ENCODE measurements at places on chromosomes 7 and 10.

DNA sequence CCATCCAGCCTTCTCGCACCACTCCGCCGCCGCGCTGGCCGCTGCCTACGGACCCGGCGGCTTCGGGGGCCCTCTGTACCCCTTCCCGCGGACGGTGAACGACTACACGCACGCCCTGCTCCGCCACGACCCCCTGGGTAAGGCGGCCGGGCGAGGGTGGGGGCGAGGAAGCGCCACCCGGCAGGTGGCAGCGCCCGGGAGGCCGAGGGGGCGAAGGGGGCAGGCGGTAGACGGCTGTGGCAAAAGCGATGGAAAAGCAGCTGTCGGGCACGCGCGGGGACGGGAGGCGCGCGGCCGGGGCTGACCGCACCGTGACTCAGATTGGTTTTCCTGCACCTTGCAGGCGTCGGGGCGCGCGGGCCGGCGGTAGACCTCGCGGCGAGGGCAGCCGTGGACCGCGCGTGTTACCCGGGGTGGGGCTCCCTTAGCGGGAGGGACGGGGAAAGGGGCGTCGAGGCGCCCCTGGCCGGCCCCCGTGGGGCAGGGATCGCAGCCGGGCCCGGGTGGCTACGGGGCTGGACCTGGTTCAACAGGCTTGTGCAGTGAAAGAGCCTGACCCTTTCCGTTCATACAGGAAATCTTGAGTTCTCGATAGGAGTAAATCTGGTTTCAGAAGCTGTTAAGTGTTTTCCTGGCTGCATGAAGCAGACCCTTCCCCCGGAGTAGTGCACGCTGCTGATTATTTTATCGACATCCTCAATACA, 608 bp downstream of the HHEX start:
- DNase-seq, result peak; percentile 68

DNA sequence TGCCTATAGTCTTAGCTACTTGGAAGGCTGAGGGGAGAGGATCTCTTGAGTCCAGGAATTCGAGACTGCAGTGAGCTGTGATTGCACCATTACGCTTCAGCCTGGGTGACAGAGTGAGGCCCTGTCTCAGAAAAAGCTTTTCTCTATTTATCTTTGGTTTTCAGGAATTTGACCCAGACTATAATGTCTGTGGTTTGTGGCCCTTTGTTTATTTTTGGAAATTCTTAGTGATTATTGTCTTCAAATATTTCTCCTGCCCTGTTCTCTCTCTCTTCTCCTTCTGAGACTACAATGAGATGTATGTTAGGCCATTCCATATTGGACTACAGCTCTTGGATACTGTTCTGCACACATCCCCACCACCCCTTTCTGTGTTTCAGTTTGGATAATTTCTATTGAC, 4.7 kb downstream of the MUC12 start:
- no peak for DNase-seq

DNA sequence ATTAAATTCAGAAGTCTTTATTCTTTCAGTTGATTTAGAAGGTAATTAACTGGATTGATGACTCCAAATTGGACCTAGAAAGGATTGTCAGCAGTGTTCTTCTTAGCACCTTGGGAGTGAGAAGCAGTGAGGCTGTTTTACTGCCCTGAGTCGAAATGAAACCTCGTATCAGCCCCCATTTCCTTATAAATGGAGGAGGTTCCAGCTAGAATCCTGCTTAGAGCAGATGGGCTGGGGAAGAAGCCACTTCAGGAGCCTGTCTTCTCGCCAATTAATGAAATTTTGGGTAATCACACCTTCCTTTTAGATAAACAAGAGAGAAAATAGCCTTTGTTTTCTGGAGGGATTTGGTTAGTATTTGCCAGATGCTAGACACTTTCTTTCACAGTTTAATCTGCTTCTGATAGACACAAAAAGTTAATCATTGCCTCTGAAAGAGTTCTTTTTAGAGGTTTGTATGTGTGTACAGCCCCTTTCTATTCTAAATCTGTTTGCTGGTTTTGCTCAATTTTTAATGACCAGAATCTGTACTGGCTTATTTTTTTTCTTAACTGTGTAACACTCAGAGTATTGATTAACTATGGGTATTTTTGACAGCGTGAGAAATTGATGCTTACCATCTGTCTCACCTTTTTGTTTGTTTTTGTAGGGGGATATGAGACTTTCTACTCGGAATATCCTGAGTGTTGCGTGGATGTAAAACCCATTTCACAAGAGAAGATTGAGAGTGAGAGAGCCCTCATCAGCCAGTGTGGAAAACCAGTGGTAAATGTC, 4.6 kb downstream of the DUSP5 start:
- DNase-seq, result no peak

DNA sequence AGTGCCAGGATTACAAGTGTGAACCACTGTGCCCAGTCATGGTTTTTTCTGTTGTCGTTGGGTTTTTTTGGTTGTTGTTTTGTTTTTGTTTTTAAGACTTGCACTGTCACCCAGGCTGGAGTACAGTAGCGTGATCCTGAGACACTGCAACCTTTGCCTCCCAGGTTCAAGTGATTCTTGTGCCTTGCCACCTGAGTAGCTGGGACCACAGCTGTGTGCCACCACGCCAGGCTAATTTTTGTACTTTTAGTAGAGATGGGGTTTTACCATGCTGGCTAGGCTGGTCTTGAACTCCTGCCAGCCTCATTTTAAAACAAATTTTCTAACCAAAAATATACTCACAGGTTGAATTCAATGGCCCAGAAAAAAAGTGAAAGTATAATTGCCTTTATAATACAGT, 174.1 kb downstream of the AHR start:
- DNase-seq, result peak; percentile 86

GRCh38 chr10:87654212-87654611, 5.5 kb upstream of the PAPSS2 start:
- no peak for DNase-seq

GRCh38 chr7:73827567-73828106, 3.2 kb upstream of the CLDN4 start:
- no peak for DNase-seq

- no peak for DNase-seq
These were observed 23.4 kb upstream of the ARHGAP12 start for GRCh38 chr10:31952066-31952465.

GRCh38 chr10:12829831-12830390, 171.6 kb downstream of the CCDC3 start:
- no peak for DNase-seq
